AG20443 (cell line): ENCODE measurements at places on chromosomes 5 and 9.

GRCh38 chr5:38344891-38345290 is 86.5 kb downstream of the EGFLAM start:
- DNase-seq: no peak

DNA sequence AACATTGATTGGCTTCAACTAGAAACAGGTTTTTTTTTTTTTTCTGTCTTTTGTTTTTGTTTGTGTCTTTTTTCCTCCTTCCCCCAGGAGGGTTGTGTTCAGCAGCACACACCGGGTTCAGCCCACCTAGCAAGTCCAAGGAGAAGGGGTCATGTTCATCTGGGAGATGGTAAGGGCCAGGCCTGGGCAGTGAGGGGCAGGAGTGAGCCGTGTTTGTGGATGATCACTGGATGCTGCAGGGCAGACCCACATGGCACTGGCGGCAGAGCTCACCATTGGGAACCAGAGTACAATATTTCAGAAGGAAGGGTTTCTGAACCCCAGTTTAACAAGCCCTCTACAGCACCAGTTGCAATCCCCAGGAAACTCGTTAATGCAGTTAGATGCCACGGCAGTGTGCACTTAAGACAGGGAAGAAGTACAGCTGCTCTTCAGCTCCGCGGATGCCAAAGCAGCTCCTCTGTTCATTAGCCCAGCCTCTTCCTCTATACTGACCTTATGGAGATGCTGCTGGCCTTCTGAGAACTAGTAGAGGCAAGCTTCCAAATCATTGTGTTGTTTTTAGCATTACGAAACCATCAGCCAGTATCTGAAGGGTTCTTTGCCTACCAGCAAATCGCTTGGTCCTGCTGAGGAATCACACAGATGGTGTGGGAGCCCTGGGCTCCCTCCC is 508.2 kb upstream of the WWC1 start:
- DNase-seq: no peak

DNA sequence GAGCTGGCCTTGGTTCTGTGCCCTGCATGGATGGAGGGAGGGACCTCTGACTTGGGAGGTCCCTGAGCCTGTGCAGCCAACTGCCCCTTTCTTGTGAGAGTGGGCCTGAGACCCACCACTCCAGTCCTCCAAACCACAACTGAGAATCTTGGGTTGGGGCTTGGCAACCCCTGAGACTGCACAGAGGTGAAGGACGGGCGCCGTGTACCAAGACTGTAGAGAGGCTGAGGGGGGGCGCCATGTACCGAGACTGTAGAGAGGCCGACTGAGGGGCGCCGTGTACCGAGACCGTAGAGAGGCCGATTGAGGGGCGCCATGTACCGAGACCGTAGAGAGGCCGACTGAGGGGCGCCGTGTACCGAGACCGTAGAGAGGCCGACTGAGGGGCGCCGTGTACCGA is 59.3 kb upstream of the CACNA1B start:
- no peak for DNase-seq

DNA sequence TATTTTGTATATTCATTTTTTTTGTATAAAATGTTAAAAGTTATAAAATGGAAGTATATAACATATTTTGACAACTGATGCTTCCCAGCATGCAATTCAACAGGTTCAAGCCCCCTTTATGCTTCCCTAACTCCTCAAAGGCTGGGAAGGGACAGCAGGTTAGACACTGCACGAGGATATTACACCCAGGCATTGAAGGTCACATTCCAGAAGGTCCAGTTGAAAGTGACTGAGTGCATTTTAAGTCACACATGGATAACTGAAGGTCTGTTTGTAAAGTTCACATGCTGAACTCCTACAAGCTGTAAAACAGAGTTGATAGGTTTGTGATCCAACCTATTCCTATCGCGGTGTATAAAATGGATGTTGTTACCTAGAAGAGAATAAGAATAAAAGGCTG is 13.6 kb downstream of the PRXL2C start:
- no peak for DNase-seq

DNA sequence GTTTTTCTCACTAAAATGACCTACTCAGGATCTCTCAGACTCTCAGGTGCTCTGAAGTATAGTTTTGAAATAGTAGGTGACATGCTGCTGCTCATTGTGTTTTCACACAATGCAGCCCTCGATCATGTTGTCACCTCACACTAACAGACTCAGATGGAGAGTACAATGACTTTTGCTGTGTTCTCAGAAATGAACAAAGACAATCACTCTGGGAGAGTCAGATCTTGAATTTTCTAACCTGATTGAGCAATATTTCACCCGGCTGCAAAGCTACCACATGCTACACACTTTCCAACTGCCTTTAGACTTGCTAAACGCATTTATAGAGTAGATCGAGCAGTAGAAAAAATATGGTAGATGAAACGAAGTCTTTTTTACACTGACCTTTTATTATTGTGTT is 113.4 kb downstream of the ST8SIA4 start:
- DNase-seq: no peak

GRCh38 chr5:31708089-31708488 is 69.2 kb downstream of the PDZD2 start:
- no peak for DNase-seq

- no peak for DNase-seq
Observed at GRCh38 chr5:157917491-157917890, 58.5 kb upstream of the CLINT1 start.

- DNase-seq: no peak
Observed at GRCh38 chr5:15948190-15948589, 231.4 kb downstream of the MARCHF11 start.

GRCh38 chr9:96457266-96457665 is 7.3 kb downstream of the HABP4 start:
- no peak for DNase-seq

- DNase-seq: no peak
Observed at GRCh38 chr5:108276187-108277050, 105.5 kb downstream of the FBXL17 start.

DNA sequence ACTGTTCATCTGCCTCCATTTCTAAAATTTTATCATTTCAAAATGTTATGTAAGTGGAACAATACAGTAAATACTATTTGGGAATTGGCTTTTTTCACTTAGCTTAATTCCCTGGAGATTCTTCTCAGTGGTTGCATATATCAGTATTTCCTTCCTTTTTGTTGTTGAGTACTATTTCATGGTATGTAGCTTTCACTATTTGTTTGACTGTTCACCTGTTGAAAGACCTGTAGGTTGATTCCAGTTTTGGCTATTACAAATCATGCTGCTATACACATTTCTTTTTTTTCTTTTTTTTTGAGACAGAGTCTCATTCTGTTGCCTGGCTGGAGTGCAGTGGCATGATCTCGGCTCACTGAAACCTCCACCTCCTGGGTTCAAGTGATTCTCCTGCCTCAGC is 33.0 kb upstream of the PWWP2A start:
- no peak for DNase-seq

DNA sequence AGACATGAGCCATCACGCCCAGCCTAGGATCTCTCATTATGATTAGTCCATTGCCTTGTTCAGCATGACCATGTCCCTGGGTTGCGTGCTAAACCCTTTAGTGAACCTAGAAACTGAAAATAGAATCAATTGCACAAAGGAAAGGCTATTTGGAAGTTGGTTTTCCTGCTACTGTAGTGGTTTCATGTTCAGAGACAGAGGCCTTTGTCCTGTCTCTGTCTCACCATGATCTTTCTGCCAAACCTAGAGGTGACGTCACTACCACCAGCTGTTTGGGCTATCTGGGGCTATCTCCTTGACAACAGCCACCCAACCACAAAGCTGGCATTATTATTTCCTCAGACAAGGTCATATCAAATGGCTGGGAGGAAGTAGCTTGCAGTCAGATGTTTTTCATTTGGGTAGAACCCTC is 4.0 kb upstream of the CDK5RAP2 start:
- DNase-seq: peak; percentile 88

DNA sequence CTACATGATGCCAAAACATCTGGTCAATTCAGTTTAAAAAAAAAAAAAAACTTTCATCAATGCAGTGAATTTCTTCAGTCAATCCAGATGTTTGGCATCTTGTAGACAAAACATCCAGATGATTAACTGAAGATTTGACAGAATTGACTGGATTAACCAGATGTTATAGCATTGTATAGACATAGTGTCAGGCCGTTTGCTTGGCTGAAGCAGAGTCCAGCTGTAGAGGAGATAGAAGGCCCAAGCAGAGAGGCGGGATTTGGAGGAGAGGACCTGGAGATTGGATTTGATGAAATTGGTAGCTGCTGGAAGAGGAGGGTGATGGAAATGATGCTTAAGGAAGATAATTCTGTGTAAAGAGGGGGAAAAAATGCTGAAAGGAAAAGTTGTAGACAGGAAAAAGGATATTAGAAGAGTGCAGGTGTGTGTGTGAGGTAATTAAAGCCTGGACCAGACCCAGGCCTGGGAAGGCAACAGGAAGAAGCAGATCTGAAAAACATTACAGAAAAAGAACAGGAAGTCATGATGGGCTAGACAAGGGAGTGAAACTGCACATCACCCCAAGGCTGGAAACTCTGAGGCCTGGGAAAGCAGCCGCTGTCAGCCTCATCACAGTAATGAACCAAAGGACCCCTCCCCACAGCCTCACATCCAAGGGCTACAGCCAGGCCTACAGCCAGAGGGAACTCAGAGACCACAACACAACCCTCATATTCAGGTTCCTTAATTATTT is 258.3 kb downstream of the CWC27 start:
- no peak for DNase-seq

GRCh38 chr9:70625078-70625477 is 210.6 kb upstream of the KLF9 start:
- DNase-seq: no peak

GRCh38 chr5:10743951-10744350 is 17.1 kb downstream of the DAP start:
- no peak for DNase-seq

DNA sequence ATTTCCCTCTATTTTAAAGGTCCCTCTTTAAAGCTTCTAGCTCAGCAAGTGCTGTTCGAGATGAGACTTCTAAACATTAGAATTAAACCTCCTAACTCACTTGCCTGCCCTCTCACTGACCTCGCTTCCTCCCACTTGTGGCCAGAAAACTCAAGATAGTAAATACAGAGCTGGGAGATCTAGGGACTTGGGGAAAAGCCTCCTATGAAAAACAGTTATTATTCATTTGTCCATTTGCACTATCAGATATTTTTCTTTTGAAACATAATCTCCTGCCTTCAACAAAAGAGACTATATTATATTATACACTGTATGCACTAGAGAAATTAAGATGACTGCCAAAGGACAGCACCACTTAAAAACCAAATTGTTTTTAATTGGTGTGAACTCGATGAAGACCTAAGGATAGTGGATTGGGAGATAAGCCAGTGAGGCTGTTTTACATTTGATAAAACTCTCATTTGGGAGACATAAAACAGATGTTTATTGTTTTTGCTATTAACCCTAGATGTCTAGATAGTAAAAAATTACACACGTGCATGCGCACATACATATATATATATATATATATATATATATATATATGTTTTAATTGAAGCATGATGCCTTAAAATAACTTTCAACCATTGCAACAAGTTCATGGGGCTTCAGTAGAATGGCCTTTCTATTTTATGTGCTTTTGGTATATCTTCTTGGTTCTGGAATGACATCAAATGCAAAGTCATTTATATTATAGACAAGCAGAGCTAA is 229.4 kb downstream of the ADAMTSL1 start:
- no peak for DNase-seq

DNA sequence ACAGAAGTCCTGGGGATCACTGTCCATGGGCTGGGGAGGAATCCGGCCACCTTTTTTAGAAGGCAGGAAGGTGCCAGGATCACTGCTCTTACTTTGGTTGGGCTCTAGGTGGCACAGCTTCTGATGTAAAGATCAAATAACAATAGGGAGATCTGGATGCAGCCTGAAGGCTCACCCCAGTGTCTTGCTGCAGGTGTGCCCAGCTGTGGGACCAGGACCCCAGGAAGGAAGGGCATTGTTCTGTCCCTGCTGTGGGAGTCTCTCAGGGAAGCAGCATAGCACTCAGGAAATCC is 69.6 kb downstream of the DAB2IP start:
- no peak for DNase-seq

DNA sequence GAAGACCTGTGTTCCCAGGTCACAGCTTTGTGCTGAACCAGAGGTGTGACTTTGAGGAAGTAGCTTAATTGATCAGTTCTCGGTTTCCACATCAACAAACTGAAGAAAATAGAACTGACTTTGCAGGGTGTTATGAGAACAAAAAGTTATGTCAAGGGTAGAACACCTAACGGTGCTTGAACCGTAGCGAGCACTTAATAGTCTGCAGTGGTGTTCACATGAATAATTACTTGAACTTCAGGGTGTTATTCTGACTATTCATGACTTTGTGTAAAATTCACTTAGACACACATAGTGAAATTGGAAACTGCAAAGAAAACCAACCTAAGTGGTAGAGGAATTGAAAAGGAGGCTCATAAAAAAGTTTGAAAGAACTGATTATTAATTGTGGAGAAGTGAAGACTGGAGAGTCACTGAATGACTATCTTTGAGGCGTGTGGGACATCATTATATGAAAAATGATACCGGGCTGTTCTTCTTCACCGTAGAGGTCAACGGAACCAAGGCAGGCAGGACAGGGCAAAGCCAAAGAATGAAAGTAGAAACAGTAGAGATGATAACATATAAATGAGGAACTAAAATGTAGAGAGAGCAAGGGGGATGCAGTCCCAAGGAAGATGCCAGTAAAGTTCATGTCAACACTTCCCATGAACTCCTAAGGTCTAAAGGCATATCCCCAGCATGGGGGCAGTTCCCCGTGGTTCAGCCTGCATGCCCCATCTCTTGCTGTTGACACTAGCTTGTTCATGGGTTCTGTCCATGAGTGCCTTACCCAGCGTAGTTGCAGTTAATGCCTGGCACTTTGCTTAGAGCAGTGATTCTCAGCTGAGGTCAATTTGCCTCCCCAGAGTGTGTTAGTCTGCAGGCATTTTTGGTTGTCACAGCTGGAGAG is 118.7 kb downstream of the ZNF462 start:
- no peak for DNase-seq

DNA sequence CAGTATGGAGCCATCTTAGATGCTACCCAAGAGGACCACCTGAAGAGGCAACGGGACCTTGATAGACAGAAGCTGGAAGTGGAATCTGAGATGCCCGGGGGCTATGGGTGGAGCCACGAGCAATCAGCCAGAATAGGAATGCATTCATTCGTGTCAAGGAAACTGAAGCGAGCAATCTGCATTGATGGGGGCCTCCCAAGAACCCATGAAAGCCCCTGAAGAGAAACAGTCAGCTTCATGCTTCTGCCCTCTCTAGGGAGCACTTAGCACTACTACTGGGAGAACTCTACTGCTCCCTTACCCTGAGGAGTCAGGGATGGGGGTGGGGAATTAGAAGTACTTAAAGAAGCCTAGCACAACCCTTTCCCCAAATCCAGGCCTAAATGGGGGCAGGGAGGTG is 51.9 kb upstream of the TCERG1 start:
- no peak for DNase-seq

DNA sequence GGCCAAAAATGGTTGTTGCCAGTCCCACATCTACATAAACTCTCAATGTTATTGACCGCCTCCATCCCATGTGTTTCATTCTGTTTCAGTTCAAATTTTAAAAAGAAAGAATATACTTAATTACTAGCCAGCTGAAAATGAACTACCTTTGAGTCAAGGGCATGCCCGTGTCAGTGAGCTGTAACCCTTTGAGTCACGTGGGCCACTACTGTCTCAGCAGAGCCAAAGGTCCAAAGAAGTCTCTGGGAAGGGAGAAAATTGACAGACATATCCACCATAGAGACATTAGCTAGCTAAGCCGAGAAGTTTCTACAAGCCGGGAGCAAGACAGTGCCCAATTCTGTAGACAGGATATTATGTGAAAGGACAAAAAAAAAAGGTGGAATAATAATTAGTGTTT is 59.7 kb downstream of the NIM1K start:
- DNase-seq: no peak
